Esophagus mucosa (tissue), 1 donor: ENCODE measurements at places on chromosomes 3 and 15.
A peak's percentile ranks its signal among the peaks of the same experiment; 100 is the strongest.

DNA sequence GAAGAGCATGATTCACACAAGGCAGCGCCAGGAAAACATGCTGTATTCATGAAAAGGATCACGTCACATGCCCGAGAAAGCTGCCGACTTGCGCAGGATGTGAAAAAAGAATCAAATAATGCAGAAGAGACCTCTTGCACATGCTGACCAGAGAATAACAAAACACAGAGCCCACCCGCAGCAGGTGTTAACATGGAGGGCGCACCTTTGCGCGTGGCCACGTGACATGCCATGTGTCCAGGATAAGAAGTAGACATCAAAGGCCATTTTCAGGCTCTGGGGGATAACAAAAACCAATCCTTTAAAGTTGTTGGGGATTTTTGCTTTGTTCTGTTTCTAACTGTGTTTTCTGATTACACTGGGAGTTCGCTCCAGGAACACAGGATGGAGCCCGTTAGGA, 1332.8 kb downstream of the ZPLD1 start:
- ATAC-seq, result no peak

DNA sequence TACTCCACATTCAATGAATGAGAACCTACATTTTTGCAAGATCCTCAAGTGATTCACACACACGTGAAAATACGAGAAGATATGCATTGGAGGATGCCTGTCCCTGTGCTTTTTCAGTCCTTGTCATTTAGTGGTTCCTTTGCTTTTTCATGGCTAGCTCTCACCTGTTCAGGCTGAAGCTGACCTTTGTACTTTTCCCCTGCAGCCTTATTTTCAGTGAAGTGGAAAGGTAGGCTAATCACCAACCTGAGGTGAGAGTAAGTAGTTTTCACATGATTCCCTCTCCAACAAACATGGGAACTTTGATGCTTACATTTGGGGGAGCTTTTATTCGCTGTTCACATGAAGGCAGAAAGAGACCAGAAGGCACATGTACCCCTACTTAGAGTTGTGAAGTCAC, 8.3 kb downstream of the ITPR1 start:
- ATAC-seq, result no peak

DNA sequence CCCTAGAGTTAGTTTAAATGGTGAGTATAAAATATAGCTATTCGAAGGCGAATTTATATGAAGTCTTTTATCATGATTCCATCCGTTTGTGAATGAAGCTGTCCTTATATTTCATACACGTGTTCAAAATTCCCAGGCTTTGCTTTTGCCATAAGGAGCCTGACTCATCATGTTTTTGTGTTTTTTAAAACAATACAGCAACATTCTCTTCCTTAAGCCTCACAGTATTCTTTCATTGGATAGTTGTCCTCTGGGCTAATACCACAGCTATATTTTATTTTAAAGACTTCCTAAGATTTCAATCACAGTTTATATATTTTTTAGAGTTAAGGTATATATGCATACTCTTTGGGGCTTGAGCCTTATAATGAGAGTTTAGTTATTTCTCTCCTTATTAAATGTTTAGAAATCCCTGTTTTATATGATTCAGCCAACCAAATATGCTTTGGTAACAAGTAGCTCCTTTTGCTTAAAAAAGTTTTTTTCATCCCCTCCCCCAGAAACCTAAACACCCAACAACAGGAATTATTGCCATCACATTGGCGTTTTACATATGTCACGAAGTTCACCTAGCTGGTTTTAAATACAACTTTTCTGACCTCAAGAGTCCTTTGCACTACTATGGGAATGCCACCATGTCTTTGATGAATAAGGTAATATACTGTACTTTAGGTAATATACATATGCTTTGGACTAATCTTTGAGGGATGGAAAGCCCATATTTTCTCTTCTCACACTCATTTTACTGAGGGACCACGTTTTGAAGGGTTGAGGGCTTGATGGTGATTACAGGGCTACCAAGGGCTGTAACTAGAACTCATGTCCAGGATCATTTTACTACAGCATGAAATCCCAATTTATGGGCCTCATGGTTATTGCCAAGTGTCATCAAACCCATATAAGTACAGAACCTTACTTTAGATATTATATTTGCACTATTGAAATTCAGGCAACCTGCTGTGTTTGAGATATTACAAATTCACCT, 28.5 kb downstream of the ST3GAL6 start:
- no peak for ATAC-seq

GRCh38 chr3:179526989-179527391, 35.7 kb upstream of the ACTL6A start:
- no peak for ATAC-seq

DNA sequence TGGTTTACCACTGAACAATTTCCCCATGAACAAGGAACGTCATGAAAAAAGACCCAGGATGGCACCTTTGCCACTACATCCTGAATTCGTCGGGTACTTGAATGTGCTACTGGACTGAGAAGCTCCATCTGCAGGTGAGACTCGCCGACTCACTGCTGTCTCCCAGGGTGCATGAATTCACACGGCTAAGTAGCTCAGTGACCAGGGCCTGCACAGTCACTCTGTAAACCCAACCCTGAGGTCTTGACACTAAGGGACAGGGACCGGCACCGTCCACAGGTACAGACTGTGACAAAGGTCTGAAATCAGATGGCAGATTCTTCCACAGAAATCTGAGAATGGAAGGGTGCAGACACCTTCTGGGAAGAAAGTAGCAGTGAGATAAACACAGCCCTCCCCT, 187.4 kb downstream of the ADAMTS17 start:
- no peak for ATAC-seq

DNA sequence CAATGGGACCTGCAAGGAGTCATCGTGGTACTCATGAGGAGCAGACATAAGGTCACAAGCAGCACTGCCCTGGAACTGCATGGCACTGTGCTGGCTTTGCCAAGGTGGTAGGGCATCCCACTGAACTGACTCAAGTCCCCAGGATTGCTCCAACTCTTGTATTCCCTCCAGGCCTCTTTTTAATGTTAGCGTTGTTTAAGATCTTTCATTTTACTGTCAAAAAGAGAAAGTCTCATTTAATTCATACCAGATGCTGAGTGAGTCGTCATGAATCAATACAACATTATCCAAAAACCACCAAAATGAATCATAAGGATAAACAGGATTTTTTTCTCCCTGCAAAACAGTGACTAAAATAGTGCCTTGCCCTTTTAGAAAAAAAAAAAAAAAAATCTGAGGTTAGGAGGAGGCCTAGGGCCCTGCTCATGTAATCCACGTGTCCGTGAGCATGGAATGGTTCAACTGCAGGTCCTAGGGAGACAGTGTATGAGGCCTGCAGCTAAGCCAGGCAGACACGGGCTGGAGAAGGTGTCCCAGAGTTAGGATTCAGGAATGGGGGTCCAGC, 36.7 kb upstream of the BLM start:
- peak; percentile 70 for ATAC-seq

DNA sequence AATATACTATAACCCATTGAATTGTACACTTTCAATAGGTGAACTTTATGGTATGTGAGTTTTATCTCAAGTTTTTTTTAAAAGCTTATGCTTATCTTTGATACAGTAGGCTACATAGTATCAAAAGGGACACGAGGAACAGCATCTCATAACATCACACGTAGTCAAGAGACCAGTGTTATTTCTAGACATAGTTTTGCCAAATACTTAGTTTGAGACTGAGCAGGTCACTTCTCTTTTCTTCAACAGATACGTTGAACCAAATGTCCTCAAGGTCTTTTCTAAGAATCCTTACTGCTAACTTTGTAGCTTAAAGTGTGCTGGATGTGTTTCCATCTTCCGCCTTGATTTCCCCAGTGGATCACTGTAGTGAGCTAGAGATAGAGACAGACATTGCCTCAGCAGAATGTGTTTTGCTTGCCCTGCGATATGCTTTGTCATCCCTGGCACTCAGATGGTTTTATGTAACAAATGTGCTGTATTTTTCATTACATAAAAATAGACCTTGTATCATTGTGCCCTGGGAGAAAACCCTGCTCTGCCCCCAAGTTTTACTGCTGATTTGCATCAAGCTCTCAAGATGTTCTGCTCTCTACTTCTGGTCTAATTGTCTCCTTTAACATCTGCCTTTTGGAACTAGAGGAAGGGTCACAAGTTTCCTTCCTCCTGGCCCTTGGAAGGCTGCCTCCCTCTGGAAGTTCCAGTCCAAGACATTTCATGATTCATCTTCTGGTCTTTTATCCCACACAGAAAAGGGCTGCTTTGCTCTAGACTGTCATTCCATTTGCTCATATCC, 426.4 kb upstream of the RGMA start:
- no peak for ATAC-seq

DNA sequence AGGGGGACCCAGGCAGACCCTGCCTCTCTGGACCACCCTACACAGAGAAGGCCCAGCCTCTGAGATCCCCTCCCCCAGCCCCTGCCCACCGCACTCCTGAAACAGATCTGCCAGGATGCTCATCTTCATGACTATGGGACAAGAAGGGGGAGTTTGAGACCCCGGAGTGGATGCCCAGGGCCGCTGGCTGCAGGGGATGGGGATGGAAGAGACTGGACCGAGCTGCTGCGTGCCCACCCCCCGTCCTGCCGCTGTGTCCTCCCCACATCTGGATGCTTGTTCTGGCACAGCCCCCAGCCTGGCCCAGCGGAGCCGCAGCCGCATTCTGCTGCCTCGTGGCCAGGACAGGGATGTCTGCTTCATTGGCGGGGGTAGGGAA, 30.3 kb upstream of the SEMA3F start:
- no peak for ATAC-seq

DNA sequence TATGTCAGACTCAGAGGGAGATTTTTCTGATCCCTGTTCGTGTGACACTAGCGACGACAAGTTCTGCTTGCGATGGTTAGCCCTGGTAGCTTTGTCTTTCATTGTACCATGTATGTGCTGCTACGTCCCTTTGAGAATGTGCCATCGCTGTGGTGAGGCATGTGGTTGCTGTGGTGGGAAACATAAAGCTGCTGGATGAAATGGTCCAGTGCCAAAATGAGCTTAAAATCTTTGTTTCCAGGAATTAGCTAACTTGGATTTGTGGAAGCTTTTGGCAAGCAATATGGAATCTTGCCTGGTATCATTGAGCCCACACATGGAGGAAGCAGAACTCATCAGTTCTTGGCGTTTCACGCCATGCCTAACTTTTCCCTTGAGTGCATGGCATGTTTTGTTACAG, 98.8 kb downstream of the SPRED1 start:
- no peak for ATAC-seq
